ENCODE measurements at places on chromosomes 4 and X. TPM values are rescaled to one million over a fixed set of nuclear protein-coding genes. Genes with fewer than 3 reads are reported as not detected.

The GAGE13 gene
- total RNA-seq, result not detected

The OTC gene
- not detected for total RNA-seq

The FABP2 gene
- not detected for total RNA-seq

The TMEM154 gene
- total RNA-seq, result 9.8 TPM

The XPNPEP2 gene
- not detected for total RNA-seq

The PHOX2B gene
- not detected for total RNA-seq

The PNMA5 gene
- total RNA-seq, result not detected

The FGF5 gene
- 33.6 TPM for total RNA-seq

The GYPB gene
- not detected for total RNA-seq

The ZDHHC9 gene
- 24.3 TPM for total RNA-seq

The ANOS1 gene
- 29.6 TPM for total RNA-seq

The CT45A1 gene
- not detected for total RNA-seq

The IL9R gene
- not detected for total RNA-seq

The PABPC5 gene
- total RNA-seq, result 0.46 TPM
